HepG2 (cell line): ENCODE measurements at places on chromosomes 7 and 10. TPM values are rescaled to one million over a fixed set of nuclear protein-coding genes. Genes with fewer than 3 reads are reported as not detected.

- no peak for DNase-seq
Observed at GRCh38 chr10:46516660-46517416, 39.6 kb downstream of the GPRIN2 start.

DNA sequence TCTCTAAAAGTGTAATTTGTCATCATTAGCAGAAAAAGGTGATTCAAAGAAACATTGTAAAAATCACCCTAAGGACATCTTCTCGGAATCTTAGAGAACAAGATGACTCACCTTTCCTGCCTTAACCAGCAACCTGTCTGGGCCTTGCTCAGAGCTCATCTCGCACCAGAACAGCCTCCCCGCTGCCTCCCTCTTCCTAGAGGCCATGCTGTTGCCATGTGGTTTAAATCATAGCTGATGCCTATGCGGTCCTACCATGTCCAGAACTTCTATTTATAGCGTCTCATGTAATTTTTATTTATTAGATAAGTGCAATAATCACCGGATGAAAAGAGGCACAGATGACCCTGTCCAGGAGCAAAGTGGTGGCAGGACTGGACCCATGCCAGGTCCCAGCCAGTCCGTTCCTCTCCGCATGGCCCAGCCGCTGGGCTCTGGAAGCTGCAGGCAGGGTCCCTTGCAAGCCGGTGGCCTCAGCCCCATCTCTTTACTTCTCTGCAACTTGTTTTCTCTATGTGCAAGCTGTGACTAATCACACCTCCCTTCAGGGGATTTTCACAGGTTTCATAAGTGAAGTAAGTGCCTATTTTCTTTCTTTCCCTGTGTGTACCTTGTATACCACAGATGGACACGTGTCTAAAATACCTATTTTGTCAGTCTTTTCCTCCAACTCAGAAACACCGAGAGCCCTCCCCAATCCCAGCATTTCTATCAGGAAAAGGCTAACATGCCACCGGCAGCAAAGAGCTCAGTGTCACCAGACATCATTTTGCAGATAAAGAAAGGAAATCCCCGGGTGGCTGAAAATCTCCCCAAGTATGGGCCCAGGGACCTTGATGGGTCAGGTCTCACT lies 27.1 kb downstream of the KLF6 start:
- no peak for DNase-seq

- DNase-seq: no peak
Observed at GRCh38 chr10:44834131-44834530, 77.0 kb upstream of the TMEM72 start.

NPY4R gene
- total RNA-seq: not detected in 2 replicates

GRCh38 chr10:123463698-123464097 lies 202.5 kb upstream of the GPR26 start:
- DNase-seq: no peak

SRI gene
- total RNA-seq: 0.33 TPM in 1 of 2 replicates, not detected in the other

DNA sequence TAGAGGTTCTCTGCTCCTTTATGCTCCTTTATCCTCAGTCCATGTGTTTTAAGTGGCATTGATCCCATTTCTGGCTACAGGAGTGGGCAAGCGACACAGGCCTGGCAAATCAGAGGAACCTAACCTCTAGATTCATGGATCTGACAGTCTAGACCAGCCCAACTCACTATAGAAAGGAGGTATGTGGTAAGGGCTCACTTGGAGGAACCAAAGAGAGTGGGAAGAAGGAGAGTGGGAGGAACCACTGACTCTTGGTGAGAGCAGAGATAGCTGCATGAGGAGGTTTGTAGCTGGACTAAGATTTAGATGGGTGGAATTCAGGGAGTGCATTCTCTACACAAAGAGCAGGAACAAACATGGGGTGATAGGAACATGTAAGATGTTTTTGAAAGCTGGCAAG lies 11.6 kb upstream of the FRAT1 start:
- no peak for DNase-seq

LIPN gene
- total RNA-seq: not detected in 2 replicates

- peak; percentile 98 for DNase-seq
Observed at GRCh38 chr10:18610517-18610916, 40.9 kb downstream of the NSUN6 start.

- no peak for DNase-seq
Observed at GRCh38 chr7:20270867-20271266, 53.7 kb upstream of the MACC1 start.

- no peak for DNase-seq
Observed at GRCh38 chr10:100327007-100327717, 2.9 kb downstream of the PKD2L1 start.

DNA sequence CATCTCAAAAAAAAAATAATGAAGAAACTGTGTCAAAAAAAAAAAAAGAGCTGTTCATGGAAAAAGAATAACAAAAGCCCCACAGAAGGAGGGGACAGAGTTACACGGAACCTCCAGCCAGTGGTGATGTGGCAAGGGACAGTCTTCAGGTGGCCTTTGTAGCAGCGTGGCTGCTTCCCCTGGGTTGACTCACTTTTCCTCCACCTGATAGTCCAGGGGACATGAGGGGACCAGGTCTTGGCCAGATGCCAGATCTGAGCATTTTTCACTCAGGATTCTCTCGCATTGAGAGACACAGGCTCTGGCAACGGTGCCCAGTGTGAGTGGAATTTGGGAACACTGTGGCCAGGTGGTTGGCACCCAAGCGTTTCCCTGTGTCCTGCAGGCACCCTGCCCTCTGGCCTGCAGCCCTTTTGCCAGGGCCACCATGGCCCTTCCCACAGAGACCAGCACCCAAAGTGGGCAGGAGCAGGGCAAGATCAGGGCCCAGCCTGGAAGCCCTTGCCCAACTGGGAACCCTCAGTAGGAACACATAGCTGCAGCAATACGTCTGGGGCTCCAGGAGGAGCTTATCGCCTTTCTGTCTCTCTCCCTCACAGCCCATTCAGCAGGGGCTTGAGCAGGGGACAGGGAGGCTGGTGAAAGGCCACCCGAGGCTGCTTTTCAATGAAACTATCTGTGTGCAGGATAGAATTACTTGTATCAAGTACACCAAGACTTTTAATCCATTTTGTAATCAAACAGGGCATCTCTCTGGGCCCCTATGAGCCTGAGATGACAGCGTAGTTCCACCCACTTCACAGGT lies 159.1 kb downstream of the UBE2H start:
- DNase-seq: no peak

MKI67 gene
- total RNA-seq: 22.9 and 54.3 TPM in 2 replicates
